NCI-H460 (cell line): ENCODE measurements at places on chromosomes 5 and 9. TPM values are rescaled to one million over a fixed set of nuclear protein-coding genes. Genes with fewer than 3 reads are reported as not detected.

GRCh38 chr5:36795366-36795765 lies 81.2 kb upstream of the NIPBL start:
- no peak for DNase-seq

- no peak for DNase-seq
These were observed 606.7 kb downstream of the PSAT1 start for GRCh38 chr9:78903581-78903980.

DNA sequence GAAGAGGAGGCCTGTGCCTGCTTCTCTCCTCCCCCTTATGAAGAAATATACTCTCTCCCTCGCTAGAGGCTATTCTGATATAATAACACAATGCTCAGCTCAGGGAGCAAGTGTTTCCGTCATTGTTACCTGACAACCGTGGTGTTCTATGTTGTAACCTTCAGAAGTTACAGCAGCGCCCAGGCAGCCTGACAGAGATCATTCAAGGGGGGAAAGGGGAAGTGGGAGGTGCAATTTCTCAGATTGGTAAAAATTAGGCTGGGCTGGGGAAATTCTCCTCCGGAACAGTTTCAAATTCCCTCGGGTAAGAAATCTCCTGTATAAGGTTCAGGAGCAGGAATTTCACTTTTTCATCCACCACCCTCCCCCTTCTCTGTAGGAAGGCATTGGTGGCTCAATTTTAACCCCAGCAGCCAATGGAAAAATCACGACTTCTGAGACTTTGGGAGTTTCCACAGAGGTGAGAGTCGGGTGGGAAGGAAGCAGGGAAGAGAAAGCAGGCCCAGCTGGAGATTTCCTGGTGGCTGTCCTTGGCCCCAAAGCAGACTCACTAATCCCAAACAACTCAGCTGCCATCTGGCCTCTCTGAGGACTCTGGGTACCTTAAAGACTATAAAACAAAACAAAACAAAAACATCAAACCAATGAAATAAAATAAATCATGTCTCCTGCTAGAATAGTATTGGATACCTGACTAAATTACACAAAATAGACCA lies 1.3 kb downstream of the TMEM174 start:
- no peak for DNase-seq

DNA sequence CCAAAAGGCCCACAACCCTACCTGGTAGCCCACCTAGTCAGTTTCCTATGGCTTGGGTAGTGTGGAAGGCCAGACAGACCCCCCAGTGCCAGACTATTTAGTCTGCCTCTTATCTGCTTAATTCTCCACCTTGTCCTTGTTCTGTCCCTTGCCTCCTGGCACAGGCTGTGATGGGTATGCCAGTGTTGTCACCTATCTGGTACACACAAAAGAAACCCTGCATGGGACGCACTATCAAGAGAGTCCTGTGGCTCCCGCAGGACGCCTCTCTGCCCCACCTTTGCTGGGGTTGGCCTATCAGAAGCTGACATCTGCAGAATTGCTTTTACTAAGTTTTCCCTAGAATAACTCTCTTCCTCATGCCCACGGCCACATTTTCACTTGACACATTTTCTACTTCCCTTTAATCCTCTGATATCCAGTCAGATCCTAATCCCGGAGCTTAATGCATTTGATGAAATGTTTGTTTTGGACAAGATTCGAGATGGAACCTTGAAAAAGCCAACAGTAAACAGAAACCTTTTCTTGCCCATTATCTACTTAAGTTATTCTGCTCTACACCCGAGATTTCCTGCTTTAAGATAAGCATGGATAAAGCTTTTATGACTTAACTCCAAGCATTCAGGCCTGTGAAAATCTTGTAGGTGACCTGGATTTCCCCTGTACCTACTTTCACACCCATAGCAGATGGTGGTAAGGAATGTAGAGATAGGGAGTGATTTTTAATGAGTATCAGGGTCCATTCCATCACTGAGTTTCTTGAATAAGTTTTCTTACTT lies 468.5 kb downstream of the ZNF608 start:
- DNase-seq = no peak

- no peak for DNase-seq
These were observed 20.1 kb upstream of the TMEFF1 start for GRCh38 chr9:100452894-100453293.

DNA sequence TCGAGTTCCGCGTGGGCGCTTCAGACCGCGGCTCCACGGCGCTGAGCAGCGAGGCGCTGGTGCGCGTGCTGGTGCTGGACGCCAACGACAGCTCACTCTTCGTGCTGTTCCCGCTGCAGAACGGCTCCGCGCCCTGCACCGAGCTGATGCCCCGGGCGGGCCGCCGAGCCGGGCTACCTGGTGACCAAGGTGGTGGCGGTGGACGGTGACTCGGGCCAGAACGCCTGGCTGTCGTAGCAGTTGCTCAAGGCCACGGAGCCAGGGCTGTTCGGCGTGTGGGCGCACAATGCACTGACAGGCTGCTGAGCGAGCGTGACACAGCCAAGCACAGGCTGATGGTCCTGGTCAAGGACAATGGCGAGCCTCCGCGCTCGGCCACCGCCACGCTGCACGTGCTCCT lies 3.7 kb upstream of the PCDHB15 start:
- DNase-seq = no peak

The ELOVL7 gene
- 1.2 and 2.0 TPM in 2 replicates for total RNA-seq

- DNase-seq = no peak
These were observed 209.9 kb downstream of the ASTN2 start for GRCh38 chr9:117204971-117205370.

The ACTBL2 gene
- total RNA-seq = not detected in 2 replicates

- DNase-seq = no peak
These were observed 75.9 kb downstream of the TENT4A start for GRCh38 chr5:6788956-6789649.

The FOXD4 gene
- total RNA-seq = 0.14 and 0.30 TPM in 2 replicates

DNA sequence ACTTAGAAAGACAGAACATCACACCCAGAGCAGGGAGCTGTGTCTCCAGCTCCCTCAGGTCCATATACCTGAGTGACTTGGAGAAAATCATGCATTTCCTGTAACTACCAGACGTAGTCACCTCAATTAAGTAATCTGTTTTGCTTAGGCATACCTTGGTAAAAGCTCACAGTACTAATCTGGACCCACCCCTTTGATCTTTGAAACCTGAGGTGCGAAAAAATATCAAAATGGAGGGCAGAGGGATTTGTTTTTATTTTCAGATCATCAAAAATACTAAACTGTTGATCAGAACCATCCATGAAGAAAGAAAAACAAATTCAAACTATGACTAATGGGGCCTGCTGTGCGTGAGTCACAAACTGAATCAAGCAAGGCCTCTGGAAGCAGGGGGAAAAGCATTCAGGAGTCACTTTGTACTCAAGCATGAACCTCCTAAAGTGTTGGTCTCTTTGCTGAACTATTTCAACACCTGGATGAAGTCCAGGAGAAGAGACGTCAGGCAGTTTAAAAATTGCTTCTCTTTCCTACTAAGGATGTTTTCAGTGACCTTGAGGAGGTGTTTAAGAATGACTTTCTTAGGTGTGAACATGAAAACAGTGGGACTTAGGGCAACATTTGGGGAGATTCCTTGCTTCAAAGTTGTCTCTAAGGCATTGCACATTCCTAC lies 76.3 kb downstream of the MUSK start:
- peak; percentile 91 for DNase-seq

DNA sequence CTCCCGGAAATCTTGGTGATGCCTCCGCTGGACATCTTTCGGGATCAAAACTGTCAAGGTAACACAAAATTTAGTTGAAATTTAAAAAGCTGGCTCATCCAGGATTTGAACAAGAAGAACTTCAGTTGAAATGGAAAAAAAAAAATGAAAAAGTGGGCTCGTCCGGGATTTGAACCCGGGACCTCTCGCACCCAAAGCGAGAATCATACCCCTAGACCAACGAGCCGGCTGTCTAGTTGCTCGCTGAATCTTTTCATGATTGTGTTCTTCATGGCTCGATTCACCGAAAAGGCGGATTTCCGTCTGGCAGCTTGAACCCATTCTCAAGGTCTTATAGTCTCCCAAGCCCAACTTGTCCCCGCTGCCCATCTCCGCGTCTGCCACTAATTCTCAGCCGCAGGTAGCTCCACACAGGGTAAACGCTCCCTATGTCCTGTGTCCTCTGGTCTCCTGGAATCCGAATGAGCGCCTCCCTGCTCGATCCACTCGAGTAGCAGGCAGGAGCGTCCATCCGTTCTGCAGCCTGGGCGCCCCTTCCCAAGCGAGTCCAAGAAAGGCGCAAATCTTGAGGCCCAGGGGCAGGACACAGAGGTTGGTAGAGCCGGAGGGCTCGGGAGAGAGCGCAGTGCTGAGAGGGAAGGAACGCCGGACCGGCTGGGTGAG lies 16.2 kb downstream of the TRIM7 start:
- peak; percentile 89 for DNase-seq

The CDC20B gene
- not detected in 2 replicates for total RNA-seq

The SLC22A5 gene
- 16.1 and 19.4 TPM in 2 replicates for total RNA-seq

The C5orf58 gene
- not detected in 2 replicates for total RNA-seq

DNA sequence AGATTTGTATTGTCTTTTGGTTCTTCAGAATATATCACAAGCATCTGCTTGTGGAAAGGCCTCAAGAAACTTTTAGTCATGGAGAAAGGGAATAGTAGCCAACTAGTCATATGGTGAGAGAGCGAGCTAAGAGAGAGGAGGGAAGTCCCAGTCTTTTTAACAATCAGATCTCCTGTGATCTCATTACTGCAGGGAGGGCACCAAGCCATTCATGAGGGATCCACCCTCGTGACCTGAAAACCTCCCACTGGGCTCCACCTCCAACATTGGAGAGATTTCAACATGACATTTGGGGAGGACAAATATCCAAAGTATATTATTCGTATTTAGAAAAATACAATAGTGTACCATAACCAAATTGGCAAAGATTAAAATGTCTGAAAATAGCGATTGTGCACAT lies 99.0 kb downstream of the GABRA1 start:
- no peak for DNase-seq

The FGF1 gene
- total RNA-seq = not detected in 2 replicates

GRCh38 chr5:77724934-77725333 lies 51.2 kb downstream of the TBCA start:
- DNase-seq = no peak

- DNase-seq = no peak
These were observed 38.0 kb downstream of the C9orf50 start for GRCh38 chr9:129582855-129583254.

The SPATA31C1 gene
- total RNA-seq = not detected in 2 replicates

The PCDHAC2 gene
- total RNA-seq = 1.0 and 1.2 TPM in 2 replicates

DNA sequence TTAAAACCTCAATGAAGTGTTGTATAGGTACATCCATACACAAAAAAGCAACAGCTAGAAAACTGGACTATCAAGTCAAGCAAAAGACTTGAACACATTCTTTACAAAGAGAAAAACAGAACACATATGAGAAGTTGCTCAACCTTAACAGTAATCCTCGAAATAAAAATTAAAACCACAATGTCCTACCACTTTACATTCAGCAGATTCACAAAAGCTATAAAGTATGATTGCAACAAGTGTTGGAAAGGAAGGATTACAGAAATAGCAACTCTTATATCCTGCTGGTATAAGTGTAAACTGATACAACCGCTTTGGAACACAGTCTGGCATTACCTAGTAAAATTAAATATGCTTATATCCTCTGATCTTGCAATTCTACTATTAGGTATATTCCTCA lies 28.5 kb upstream of the GOLGA1 start:
- no peak for DNase-seq

GRCh38 chr5:173435447-173435846 lies 107.2 kb upstream of the STC2 start:
- DNase-seq = no peak

DNA sequence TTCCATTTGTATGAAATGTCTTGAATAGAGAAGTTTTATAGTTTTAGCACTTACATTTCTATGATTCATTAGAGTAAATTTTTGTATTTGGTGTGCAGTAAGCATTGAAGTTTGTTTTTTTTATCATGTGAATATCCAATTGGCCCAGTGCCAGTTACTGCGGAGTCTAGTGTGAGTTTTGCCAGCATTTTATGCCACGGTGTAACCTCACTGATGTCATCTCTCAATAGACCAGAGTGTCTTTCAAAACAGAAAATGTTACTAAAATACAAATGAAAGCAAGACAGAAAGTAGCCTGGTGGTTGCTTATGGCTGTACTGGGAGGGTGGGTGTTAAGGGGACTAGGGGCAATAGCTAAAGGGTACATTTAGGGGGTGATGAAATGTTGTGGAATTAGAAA lies 62.8 kb downstream of the IPPK start:
- DNase-seq = no peak

The NOXA1 gene
- 0.92 and 2.0 TPM in 2 replicates for total RNA-seq

- no peak for DNase-seq
These were observed 309.4 kb downstream of the KDM4C start for GRCh38 chr9:7067169-7067568.

DNA sequence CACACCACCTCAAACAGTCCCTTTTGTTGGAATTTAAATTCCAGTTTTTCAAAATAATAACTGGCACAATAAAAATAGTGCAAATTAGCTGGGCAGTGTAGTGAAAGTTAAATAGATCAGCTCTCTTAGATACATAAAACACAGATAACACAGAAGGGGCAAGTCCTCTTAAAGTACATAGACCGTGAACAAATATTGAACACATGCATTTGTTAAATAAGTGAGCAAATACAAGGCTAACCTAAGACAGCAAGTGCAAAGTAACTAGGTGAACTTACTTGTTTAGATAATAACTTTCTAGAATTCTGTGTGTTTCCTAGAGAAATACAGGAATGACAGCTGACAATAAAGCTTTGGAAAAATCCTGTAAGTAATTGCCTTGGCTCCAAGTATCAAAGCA lies 280.1 kb downstream of the DOCK8 start:
- no peak for DNase-seq

DNA sequence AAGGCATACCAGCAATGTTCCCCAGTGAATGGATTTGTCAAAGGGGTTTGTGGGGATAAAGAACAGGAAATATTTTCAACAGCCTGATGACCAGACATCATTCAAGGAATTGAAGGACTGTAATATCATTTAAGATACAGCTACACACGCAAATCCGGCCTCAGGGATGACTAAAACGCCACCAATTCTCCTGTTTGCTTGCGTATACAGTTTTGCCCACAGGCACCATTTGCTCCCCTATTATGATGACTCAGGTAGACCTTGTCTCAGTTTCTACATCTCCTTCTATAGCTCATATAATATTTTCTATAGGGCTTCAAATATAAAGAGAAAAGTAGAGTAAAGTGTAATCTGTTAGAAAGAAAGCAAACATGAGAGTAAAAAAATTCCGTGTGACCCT lies 29.7 kb upstream of the ITGA1 start:
- no peak for DNase-seq

The IRX4 gene
- total RNA-seq = 0.20 and 0.79 TPM in 2 replicates

DNA sequence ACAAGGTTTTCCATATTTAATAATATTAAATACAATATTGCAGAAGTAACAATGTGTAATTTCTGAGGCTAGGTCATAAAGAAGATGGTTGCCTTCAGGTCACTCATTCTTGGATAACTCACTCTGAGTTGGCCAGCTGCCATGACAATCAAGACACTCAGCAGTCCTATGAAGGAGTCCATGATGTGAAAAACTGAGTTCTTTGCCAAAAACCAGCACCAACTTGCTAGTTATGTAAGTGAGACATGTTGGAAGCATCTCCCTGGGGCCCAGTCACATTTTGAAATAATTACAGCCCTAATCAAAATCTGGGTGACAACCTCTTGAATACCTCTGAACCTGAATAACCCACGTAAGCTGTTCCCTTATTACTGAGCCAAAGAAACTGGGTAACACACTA lies 453.2 kb downstream of the CDH18 start:
- DNase-seq = no peak

- DNase-seq = no peak
These were observed 17.8 kb downstream of the IFT74 start for GRCh38 chr9:26973989-26974388.

The WDR38 gene
- total RNA-seq = not detected in 2 replicates

- no peak for DNase-seq
These were observed 141.1 kb upstream of the TLE4 start for GRCh38 chr9:79430619-79431018.
